ENCODE measurements at places on chromosomes 1 and 21.

GRCh38 chr1:11908095-11908675 is 18.0 kb downstream of the KIAA2013 start:
- DNase-seq: no peak

- DNase-seq: no peak
Measured at GRCh38 chr21:20270365-20271055, 727.7 kb upstream of the NCAM2 start.

GRCh38 chr1:151502035-151502700 is 9.0 kb upstream of the CGN start:
- DNase-seq: no peak

- no peak for DNase-seq
Measured at GRCh38 chr1:67336783-67337182, 29.1 kb downstream of the IL12RB2 start.

GRCh38 chr1:87329051-87329525 is 408 bp downstream of the LMO4 start:
- DNase-seq: peak; percentile 65

DNA sequence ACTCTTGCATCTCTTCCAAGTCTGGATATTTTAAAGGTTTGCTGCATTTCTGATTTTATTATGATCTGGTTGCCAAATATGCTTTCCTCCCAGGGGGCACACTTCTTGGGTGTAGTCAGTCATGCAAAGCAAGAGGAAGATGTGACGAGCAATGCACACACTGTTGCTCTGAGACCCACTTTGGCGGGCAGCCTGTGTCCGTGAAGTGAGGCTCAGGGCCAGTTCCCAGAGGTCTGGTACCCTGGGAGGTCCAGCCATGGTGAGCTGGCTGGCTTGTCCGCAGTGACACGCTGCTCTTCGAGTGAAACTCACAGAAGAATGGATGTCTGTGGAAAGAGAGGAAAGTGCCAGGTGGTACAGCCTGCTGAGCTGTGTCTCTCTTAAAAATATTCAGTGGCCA is 52.8 kb upstream of the EDN2 start:
- peak; percentile 24 for DNase-seq

- no peak for DNase-seq
Measured at GRCh38 chr1:2539312-2539907, 9.3 kb upstream of the HES5 start.
